ENCODE measurements at places on chromosomes 11 and 22. TPM values are rescaled to one million over a fixed set of nuclear protein-coding genes. Genes with fewer than 3 reads are reported as not detected.

- H3K4me3 ChIP-seq = no peak overlapping the region
- H3K36me3 ChIP-seq = peaks cover 46% of the 10 kb centered on the region
- no peaks in the 10 kb centered on the region for H3K27me3 ChIP-seq
- H3K27ac ChIP-seq = no peak overlapping the region
These were observed 8.7 kb upstream of the KCNK7 start for GRCh38 chr11:65604258-65604657.

GRCh38 chr22:44658311-44658953 lies 43.6 kb upstream of the PRR5 start:
- no peak overlapping the region for H3K4me3 ChIP-seq
- no peak overlapping the region for H3K27ac ChIP-seq
- H3K27me3 ChIP-seq = no peaks in the 10 kb centered on the region
- DNase-seq = no peak
- H3K36me3 ChIP-seq = no peaks in the 10 kb centered on the region

The OR5B21 gene
- total RNA-seq = not detected

DNA sequence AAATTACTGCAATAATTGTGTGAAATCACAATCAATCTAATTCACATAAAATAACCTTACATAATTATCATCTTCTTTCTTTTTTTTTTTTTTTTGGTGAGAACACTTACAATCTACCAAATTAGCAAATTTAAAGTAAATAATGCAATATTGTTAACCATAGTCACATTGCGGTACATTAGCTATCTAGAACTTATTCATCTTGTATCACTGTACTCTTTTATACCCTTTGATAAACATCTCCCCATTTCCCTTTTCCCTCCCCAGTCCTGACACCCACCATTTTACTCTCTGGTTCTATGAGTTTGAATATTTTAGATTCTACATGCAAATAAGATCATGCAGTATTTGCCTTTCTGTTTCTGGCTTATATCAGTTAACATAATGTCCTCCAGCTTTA lies 24.0 kb upstream of the PRAME start:
- no peak overlapping the region for H3K4me3 ChIP-seq
- no peaks in the 10 kb centered on the region for H3K27me3 ChIP-seq
- no peaks in the 10 kb centered on the region for H3K36me3 ChIP-seq
- no peak for DNase-seq
- H3K4me1 ChIP-seq = no peaks in the 10 kb centered on the region
- H3K27ac ChIP-seq = no peak overlapping the region

DNA sequence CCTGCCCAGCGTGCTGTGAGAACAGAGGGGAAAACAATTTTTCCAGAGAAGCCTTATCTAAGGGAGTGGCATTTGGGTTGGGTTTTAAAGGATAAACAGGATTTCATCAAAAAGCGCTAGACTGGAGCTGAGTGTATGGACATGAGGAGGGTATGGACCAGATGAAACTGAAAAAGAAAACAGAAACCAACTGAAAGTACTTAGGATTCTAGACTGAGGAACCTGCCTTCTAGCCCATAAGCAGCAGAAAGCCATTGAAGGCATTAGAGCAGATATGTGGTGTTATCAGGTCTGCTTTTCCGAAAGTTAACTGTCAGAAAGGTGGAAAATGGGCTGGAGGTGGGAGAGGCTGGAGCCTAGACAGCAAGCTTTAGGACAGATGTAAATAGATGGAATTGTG lies 340.0 kb upstream of the MPPED2 start:
- no peak overlapping the region for H3K4me3 ChIP-seq
- DNase-seq = no peak
- H3K36me3 ChIP-seq = no peaks in the 10 kb centered on the region
- no peaks in the 10 kb centered on the region for H3K4me1 ChIP-seq
- H3K27me3 ChIP-seq = no peaks in the 10 kb centered on the region

- H3K27me3 ChIP-seq = no peaks in the 10 kb centered on the region
- H3K4me3 ChIP-seq = no peak overlapping the region
- H3K4me1 ChIP-seq = no peaks in the 10 kb centered on the region
- DNase-seq = no peak
- no peaks in the 10 kb centered on the region for H3K36me3 ChIP-seq
- no peak overlapping the region for H3K27ac ChIP-seq
These were observed 119.3 kb downstream of the ARFGAP2 start for GRCh38 chr11:47057365-47057764.

- H3K4me3 ChIP-seq = peak overlapping the region; percentile 32
- H3K27ac ChIP-seq = peak overlapping the region; percentile 88
- H3K27me3 ChIP-seq = no peaks in the 10 kb centered on the region
- peaks cover 19% of the 10 kb centered on the region for H3K4me1 ChIP-seq
These were observed 97.1 kb upstream of the NAV2 start for GRCh38 chr11:19615341-19616183.

DNA sequence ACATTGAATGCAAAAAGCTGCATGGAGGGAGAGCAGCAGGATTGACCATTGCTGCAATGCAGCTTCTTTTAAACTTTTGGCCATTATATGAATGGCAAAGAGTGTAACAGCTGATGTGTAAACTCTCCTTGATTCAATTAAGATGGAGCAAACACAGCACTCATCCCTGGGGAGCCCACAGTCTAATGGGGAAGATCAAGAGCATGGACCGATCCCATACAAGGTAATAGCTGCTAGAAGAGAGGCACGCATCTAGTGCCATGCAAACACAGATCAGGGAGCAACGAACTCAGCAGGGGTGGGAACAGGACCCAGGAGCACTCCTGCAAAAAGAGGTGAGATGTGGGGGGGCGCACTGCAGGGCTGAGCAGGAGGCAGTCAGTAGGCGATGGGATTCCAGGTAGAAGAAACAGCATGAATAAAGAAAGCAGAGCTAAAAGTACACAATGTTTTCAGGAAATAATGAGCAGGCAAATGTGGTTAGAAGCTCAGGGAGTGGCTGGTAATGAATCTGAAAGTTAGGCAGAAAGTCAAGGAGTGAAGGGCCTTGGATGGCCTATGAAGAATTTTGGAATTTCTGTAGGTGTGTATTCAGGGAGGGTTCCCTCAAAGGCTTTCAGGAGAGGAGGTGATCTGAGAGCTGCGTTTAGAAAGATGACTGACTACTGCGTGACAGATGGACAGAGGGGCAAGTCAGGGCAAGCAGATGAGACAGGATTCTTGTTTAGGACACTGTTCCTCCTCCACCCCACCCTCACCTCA lies 17.2 kb upstream of the BMAL1 start:
- no peak overlapping the region for H3K27ac ChIP-seq
- no peak for DNase-seq
- H3K36me3 ChIP-seq = no peaks in the 10 kb centered on the region

DNA sequence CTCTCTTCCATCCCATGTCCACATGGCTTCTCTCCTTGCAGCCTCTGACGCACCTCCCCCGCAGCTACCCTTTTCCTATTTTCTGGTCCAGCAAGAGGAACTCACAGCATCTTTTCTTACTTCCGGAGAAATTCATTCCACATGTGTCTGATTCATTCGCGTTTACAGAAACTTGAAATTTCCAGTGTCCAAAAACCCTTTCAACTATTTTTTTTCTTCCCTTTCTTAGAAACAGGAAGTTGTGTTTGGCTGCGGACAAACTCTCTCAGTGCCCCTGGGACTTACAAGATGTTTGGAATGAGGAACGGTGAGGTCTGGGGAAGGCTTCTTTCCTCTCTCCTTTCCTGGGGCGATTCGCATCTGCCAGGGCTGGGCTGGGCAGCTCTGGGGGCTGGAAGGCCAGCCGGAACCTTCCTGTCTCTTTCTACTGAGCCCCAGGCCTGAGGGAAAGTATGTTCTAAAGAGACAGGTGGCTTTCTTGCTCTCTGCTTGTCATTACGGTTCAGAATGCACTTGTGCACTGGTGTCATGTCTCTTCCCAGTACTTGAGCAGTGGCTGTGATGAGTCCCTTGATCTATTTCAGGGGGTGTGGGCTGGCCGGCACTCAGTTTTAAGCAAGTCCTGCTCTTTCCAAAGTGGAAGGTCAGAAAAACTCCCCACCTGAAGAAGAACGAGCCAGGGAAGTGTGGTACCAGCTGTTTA lies 27.5 kb downstream of the ADAMTS8 start:
- no peaks in the 10 kb centered on the region for H3K36me3 ChIP-seq
- peak overlapping the region; percentile 0 for H3K4me3 ChIP-seq
- H3K4me1 ChIP-seq = peaks cover 16% of the 10 kb centered on the region

GRCh38 chr11:1254733-1255132 lies 31.9 kb downstream of the MUC5B start:
- no peak for DNase-seq
- no peaks in the 10 kb centered on the region for H3K4me1 ChIP-seq
- H3K27ac ChIP-seq = no peak overlapping the region
- no peaks in the 10 kb centered on the region for H3K36me3 ChIP-seq
- no peak overlapping the region for H3K4me3 ChIP-seq

DNA sequence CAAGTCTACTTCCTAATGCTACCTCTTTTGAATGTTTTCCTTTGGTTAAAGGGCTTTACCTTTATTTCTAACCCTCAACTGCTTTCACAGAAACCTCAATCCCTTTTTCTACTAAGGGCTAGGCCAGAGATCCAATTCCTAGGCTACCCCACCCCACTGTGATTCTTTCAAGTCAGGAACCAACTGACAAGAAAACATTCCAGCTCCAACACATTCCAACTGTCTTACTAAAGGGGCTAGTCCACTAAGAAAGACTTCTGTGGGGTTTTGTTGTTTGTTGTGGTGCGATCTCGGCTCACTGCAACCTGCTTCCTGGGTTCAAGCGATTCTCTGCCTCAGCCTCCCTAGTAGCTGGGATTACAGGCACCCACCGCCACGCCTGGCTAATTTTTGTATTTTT lies 151.3 kb downstream of the APOL5 start:
- H3K27me3 ChIP-seq = no peaks in the 10 kb centered on the region
- peak overlapping the region; percentile 58 for H3K27ac ChIP-seq
- no peaks in the 10 kb centered on the region for H3K36me3 ChIP-seq
- no peak for DNase-seq

The IFTAP gene
- 41.0 TPM for total RNA-seq

The CCT8L2 gene
- not detected for total RNA-seq

- DNase-seq = no peak
- no peak overlapping the region for H3K4me3 ChIP-seq
- peaks cover 23% of the 10 kb centered on the region for H3K36me3 ChIP-seq
- H3K27me3 ChIP-seq = no peaks in the 10 kb centered on the region
- no peak overlapping the region for H3K27ac ChIP-seq
- H3K4me1 ChIP-seq = no peaks in the 10 kb centered on the region
These were observed 20.8 kb downstream of the CCDC90B start for GRCh38 chr11:83265331-83265730.

The SLC22A9 gene
- total RNA-seq = not detected

The PRR33 gene
- 0.41 TPM for total RNA-seq

The GLB1L2 gene
- 2.5 TPM for total RNA-seq
